Activated CD4-positive, CD25-positive, alpha-beta regulatory T cell treated with anti-CD3 and anti-CD28 coated beads, Interleukin-2, amount 50 U/mL, for 24 hours (primary cell): ENCODE measurements at places on chromosomes 6 and 20.

- ATAC-seq: no peak
Measured at GRCh38 chr6:133062696-133063306, 178.4 kb upstream of the EYA4 start.

DNA sequence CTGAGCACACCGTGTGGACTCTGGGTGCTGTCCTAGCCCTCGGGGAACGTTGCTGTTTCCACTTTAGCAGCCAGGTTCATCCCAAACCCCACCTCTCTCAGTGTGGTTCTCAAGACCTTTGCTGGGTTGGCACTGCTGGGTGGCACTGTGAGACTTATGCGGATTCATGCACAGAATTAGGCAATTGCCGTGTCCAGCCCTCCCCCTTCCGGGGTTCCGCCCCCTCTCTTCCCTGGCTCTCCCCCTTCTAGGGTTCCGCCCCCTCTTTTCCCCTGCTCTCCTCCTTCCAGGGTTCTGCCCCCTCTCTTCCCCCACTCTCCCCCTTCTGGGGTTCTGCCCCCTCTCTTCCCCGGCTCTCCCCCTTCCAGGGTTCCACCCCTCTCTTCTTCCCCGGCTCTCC lies 39.8 kb upstream of the SLCO4A1 start:
- peak; percentile 48 for ATAC-seq

GRCh38 chr6:39753725-39754045 lies 28.5 kb upstream of the KIF6 start:
- ATAC-seq: no peak

- ATAC-seq: no peak
Measured at GRCh38 chr6:137044366-137045221, at the start of gene IL20RA. IL20RA (minus strand) TSS chr6:137044965; CDS start chr6:137044728, 237 bp downstream.

DNA sequence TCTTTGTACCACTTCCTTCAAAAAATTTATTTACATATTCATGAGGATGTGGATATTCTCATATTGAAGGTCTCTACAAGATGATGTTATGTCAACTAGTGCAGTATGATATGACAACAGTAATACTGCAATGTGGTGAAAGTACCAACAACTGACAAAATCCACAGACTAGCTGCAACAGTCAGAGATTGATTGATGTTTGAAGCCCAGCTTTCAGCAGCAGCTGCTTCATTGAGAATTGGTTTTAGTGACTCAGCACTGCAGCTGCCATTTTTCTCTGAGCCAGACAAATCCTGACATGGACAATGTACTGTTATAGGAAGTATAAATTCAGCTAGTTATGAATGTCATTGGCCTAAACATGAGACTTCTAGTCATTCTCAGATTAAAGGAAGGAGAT lies 53.8 kb downstream of the PKIB start:
- no peak for ATAC-seq

- ATAC-seq: no peak
Measured at GRCh38 chr6:142857796-142858555, 87.0 kb downstream of the HIVEP2 start.

GRCh38 chr6:136477548-136477947 lies 72.7 kb downstream of the MAP7 start:
- ATAC-seq: no peak

DNA sequence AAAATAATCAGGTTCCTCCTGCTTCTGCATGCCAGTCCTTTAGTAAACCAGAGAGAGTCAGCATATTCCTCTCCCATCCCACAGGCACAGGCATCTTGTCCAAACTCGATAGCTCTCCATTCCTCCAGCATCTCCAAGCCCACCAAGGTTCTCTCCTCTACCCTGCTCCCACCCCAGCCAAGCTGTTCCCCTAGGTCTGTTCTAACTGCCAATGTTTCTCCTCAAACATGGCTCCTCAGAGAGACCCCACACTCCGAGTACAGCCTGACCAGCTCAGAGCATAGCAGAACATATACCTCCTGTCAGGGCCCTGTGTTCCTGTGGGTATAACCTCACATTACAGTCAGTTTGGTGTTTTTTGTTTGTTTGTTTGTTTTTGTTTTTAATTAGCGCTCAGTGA lies 177.8 kb downstream of the VEGFA start:
- ATAC-seq: no peak
